Cardiac septum (tissue), 1 donor: ENCODE measurements at places on chromosomes 7 and 10. TPM values are rescaled to one million over a fixed set of nuclear protein-coding genes. Genes with fewer than 3 reads are reported as not detected.

- no peak for DNase-seq
Observed at GRCh38 chr10:47182934-47183703, 116.9 kb upstream of the GDF10 start.

DNA sequence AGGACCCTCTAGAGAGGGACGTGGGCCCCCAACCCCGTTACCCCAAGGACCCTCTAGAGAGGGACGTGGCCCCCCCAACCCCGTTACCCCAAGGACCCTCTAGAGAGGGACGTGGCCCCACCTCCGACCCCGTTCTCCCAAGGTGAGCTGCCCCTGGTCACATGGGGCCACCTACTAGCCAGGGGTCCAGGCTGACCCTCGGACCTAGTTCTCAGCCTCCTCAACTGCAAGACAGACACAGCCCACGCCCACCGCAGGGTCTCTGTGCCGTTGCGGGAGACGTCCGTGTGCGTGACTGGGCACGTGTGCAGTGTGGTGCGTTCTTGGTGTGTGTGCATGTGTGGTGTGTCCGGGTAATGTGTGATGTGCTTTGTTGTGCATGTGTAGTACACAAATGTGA lies 21.6 kb upstream of the UTF1 start:
- DNase-seq, result no peak

DNA sequence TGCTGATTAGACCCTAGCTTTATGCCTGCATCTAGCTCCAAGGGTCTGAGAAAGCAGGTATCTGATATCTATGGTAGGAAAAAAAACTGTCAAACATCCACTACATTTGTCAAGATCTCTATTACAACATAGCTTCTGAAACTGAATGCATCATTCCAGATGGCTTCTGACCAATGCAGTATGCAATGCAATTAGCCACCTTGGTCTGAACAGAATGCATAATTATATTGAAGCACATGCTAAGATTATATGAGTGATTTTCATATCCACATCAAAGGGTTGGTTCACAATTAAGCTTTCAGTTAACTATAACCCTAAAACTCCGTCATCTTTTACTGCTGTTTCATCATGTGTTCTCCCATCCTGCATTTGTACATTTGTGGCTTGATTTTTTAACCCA lies 271.4 kb downstream of the POLR1F start:
- no peak for DNase-seq

DNA sequence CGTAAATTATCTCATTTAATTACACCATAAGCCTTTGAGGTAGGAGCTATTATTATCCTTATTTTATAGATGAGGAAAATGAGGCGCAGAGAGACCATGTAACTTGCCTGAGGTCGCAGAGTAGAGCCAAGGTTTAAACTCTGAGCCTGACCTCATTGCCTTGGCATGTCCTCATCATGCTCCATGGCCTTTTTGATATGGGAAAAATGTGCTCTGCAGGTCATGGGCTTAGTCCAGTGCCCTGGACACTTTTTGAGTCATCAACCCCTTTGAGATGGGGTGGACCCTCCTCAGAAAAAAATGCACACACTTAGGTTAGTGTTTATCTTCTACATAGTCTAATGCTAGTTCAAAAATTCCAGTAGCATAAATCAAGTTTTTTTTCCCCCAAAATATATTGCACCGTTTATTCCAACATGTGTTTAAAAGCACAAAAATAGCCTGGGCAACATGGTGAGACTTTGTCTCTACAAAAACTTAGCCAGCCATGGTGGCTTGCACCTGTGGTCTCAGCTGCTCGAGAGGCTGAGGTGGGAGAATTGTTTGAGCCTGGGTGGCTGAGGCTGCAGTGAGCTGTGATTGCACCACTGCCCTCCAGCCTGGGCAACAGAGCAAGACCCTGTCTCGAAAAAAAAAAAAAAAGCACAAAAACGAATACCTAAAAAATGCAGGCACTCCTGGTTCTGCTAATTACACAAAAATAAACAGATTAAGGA lies 28.6 kb upstream of the TMEM178B start:
- no peak for DNase-seq

GRCh38 chr7:38451840-38452239 lies 178.4 kb upstream of the TARP start:
- no peak for DNase-seq

DNA sequence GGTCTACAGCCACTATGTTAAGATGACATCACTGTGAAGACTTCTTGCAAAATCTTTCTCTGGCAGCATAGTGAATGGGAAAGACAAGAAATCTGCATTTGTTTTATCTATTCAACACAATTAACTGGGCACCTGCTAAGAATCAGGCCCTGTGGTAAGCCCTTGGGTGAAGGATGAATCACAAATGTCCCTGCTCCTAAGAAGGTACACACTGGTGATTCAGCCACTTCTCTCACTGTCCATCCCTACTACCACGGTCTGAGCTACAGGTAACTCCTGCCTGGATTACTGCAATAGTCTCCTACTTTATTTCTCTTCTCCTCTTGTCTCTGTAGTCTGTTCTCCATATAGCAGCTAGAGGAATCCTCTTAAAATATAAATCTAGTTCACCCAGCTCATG lies 116.1 kb downstream of the HIBADH start:
- no peak for DNase-seq

- DNase-seq, result no peak
Observed at GRCh38 chr7:43136064-43136463, 23.6 kb downstream of the HECW1 start.

Gene TMEM184A
- total RNA-seq, result 0.08 TPM

Gene PIP
- total RNA-seq, result not detected

DNA sequence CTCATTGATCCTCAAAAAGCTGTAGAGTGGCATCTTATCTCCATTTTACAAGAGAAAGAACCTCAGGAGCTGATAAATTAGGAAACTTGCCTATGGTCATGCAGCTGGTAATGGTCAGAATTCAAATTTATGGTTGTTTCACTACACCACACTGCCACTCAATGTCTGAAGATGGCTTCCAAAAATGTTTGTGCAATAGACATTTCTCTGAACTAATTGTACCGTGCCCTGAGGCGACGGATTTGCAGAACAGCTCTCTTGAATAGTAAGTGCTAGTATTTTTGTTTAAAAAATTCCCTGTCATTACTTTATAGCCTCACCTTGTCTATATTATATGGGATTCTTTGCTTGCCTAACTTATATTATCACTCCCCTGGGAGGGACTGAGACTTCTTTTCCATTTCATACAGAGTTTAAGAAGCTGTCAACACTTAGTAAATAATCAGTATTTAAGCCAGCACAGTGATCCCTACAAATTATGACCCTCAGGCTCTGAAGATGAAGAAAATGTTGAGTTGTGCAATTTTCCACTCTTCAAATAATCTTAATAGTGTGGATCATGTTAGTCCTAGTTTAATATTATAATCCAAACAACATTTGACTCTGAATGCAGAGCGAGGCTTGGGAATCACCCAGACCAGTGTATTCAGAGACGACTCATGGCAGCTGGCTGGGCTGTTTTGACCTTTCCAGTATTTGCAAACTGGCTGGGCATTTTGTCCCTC lies 346.6 kb downstream of the PTEN start:
- no peak for DNase-seq

- no peak for DNase-seq
Observed at GRCh38 chr10:80265740-80266512, 23.5 kb downstream of the MAT1A start.

- no peak for DNase-seq
Observed at GRCh38 chr7:2120841-2121830, 111.6 kb downstream of the MAD1L1 start.

- no peak for DNase-seq
Observed at GRCh38 chr7:105853931-105854419, 22.4 kb downstream of the ATXN7L1 start.
